ENCODE measurements at places on chromosomes 4 and X. TPM values are rescaled to one million over a fixed set of nuclear protein-coding genes. Genes with fewer than 3 reads are reported as not detected.

STARD8 gene
- total RNA-seq, result 1.8 TPM

DNA sequence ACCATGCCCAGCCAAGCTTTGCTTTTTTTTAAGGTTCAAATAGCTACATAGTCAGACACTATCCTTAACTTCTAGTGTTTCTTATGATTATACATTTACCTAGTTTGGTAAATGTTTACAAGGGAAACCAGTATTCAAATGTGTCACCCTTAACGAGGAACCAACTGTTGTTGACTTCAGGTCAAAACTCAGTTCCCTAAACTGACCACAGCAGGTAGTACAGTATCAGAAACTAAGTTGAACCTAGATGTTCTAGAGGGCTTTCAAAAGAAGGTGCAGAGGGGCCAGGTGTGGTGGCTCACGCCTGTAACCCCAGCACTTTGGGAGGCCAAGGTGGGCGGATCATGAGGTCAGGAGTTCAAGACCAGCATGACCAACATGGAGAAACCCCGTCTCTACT, 11.3 kb downstream of the GPC4 start:
- no peak for ATAC-seq

DNA sequence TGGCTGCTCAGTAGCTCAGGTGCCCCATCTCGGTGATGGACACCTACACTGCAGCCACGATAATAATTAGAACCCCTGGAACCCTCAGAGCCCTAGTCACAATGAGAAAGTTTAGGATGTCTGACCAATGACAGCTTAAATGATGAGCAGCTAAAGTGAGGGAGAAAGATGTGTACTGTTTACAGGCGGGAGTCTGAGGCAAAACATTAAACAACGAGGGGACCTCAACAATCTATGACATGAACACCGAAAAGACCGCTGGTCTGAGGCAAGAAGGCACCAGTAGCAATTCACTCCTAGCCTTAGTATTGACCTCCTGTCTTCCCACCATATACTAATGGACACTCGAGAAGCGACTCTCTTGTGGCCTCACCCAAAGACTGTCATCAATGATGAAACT, 369.5 kb upstream of the SMIM31 start:
- no peak for ATAC-seq

DNA sequence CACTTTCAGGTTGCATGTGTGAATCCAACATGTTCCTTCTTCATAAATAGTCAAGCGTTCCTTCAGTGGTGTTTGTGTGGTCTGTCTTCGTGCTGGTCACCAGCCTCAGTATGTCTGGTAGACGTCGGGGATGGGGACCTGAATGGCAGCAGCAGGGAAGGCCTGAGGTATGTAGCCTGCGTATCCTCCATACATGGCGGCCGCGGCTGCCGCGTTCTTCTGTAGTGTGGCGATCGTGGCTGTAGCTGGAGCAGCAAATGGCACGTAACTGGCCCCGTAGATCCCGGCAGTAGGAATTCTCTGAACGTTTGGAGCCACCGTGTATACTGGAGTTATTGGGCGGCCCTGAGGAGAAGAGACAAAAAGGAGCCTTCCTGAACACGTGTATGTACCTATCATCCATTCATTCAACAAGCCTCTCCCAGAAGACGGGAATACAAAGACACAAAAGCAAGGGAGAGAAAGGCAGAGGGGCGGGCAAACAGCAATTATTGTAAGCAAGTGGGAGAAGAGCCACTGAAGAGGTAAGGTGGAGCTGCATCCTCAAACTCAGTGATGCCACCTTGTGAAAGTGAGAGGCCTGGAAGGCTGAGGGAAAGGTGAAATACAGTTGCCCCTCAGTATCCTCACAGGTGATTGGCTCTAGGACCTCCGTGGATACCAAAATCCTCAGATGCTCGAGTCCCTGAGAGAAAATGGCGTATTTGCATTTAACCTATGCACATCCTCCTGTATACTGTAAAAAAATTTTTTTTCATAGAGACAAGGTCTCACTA, 90.9 kb downstream of the CHRNA9 start:
- no peak for ATAC-seq

GRCh38 chr4:182829196-182829595, 88.0 kb downstream of the DCTD start:
- ATAC-seq, result no peak

- no peak for ATAC-seq
Measured at GRCh38 chrX:17403189-17403691, 28.2 kb downstream of the NHS start.

DNA sequence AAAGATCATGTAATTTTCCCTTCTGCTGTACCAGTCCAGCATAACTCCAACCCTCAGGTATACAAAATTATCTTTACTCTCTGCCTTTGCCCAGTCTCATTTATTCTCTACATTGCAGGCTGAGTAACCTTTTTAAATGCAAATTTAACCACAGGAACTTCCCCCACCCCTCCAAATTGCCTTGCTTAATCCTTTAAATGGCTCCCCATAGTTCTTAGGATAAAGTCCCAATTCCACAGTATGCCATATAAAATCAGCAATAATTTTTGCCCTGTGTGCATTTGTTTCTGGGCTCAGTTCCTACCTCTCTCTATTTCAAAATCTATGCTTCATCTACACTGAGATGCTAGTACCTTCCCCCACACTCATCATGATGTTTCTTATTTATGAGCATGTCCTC, 879.7 kb downstream of the RPA4 start:
- no peak for ATAC-seq
